ENCODE measurements at places on chromosomes 13 and 19.

DNA sequence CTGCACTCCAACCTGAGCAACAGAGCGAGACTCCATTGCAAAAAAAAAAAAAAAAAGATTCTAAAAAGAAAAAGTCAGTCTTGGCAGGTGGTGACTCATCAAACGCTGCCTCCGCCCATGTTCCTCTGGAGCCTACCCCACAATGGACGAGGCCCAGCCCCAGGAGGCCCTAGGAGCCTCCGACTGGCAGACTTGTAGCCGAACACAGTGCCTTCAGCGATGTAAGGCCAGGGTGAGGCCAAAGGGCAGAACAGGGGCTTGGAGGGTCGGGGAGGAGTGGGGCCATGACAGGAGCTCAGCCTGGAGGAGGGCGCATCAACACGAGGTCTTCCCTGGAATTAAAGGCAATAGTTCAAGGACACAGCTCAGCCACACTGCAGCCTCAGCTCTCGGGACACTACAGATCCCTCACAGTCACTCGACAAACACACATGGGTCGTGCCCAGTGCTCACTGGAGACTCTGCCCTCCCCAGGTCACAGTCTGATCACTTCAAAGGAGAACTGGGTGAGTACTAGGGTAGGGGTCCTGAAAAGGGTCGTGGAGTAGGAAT lies 5.1 kb downstream of the USE1 start:
- no peak for DNase-seq

DNA sequence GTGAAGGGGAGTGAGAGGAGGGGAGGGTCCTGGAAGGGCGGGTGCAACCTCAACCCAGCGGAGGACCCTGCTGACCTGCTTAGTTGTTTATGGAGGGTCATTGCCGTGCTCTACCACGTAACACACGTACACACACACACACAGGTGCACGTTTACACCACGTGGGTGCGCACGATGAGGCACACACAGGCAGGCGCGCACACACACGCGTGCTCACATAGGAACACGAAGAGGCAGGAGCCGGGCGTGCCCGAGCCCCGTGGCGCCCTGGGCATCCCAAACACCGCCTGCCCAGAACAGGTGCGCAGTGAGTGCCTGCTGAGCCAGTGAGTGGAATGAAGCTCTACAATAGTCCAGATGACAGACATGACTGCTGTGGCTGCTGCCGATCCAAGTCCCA lies 11.2 kb upstream of the MADCAM1 start:
- no peak for DNase-seq

GRCh38 chr13:102965802-102966201 lies 100.4 kb downstream of the SLC10A2 start:
- DNase-seq, result no peak

DNA sequence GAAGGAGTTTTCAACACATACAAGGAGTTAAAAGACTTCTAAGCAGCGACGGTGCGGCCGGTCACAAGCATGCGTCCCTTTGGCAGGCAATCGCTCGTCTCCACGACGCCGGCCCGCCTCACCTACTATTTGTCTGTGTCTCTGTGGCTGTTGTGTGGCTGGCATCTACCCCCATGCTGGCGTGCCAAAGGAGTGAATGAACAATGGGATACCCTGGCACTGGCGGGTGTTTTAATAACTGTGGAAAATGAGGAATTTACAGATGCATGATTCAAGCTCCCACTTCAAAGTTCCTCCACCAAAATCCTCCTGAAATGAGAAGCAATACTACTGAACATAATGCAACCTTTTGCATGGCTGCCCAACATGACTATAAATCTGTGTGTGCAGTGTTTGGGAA lies 176.6 kb downstream of the KLF5 start:
- no peak for DNase-seq

GRCh38 chr13:89267734-89268133 lies 1596.6 kb downstream of the SLITRK5 start:
- DNase-seq, result no peak

- DNase-seq, result no peak
Observed at GRCh38 chr13:108851660-108852059, 222.2 kb downstream of the MYO16 start.

DNA sequence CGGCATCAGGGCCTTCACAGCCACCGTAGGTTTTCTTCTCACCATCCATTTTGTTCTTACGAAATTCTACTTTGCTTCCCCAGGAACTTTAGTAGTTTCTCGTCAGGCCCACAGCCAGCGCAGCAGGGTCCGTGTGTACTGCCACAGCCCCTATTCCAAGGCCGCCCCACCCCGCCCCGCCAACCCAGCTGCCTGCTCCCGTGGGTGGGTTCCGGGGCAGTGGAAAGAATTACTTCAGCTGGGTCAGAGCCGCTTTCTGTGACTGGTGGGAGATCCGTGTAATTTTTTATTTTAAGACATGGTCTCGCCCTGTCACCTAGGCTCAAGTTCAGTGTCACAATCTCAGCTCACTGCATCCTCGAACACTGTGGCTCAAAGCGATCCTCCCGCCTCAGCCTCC lies 4.2 kb downstream of the OR7D2 start:
- DNase-seq, result no peak

DNA sequence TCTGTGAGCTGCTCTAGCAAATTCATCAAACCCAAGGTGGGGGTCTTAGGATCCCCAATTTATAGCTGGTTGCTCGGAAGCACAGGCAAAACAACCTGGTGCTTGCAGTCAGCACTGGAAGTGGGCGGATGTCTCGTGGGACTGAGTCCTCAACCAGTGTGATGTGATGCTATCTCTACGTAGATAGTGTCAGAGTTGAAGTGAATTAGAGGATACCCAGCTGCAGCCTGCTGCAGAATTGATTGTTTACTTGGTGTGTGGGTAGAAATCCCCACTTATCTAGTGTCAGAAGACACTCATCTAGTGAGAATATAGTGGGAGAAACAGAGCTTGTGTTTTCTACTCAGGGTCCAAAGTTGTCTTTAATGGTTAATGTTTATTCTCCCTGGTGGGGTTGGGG lies 63.3 kb downstream of the CBY2 start:
- no peak for DNase-seq

GRCh38 chr19:28466107-28467045 lies 746.6 kb downstream of the UQCRFS1 start:
- peak; percentile 73 for DNase-seq

GRCh38 chr19:3618811-3619630 lies 7.6 kb downstream of the CACTIN start:
- no peak for DNase-seq

DNA sequence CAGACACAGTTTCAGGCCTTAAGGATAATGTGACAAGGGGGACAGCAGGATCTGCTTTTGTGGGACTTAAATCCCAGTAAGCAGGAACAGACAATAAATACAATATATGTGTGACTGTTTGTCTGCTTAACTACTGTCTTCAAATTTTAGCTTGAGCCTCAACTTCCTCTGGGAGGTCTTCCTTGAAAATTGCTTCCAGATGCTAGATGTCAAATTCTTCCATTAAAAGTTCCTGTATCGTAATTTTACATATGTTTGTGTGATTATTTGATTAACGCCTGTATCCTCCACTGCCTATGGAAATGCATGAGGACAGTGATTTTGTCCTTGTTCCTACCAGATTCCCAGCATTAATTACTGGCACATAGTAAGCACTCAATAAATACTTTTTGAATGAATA lies 385.5 kb downstream of the NDFIP2 start:
- no peak for DNase-seq

GRCh38 chr19:13765395-13766094 lies 1.2 kb downstream of the MRI1 start:
- DNase-seq, result no peak

GRCh38 chr19:14554382-14554812 lies 17.5 kb downstream of the NDUFB7 start:
- DNase-seq, result no peak

DNA sequence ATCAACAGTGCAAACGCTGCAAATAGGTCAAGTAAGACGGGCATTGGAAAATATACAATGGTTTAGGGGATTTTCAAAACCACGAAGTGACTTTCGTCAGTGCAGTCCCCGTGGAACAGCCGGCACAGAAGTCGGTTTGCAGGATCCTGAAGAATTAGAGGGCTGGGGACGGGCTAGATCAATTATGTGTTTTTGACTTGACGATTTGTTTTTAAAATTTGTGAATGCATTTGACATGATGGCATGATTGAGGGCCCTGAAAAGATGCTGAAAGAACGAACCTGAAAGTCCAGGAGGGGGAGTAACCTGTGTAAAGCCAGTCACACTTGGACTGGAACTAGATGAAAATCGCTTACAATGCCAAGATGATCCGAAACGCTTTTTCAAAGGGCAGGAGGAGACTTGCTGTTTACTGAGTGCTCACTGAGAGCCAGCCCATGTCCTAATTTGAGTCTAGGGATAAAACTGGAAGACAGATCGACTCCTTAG lies 8.9 kb upstream of the DGKH start:
- DNase-seq, result no peak

All from activated effector memory CD4-positive, alpha-beta T cell treated with anti-CD3 and anti-CD28 coated beads, Interleukin-2, amount 50 U/mL, for 16 hours (primary cell).